ENCODE measurements at places on chromosomes 1 and 21. TPM values are rescaled to one million over a fixed set of nuclear protein-coding genes. Genes with fewer than 3 reads are reported as not detected.

GRCh38 chr21:16587681-16588375 is 858.0 kb downstream of the USP25 start:
- no peak for DNase-seq

GRCh38 chr1:12547586-12548225 is 70.3 kb downstream of the DHRS3 start:
- no peak for DNase-seq

GRCh38 chr1:41241354-41241748 is 755 bp downstream of the SCMH1 start:
- peak; percentile 46 for DNase-seq

The GJA5 gene
- total RNA-seq: not detected

GRCh38 chr21:14099570-14099969 is 111.2 kb downstream of the LIPI start:
- DNase-seq: no peak

The PTPN22 gene
- 55.3 TPM for total RNA-seq

GRCh38 chr1:178376008-178376407 is 120.8 kb downstream of the CLEC20A start:
- DNase-seq: no peak

The FALEC gene
- total RNA-seq: 0.66 TPM

DNA sequence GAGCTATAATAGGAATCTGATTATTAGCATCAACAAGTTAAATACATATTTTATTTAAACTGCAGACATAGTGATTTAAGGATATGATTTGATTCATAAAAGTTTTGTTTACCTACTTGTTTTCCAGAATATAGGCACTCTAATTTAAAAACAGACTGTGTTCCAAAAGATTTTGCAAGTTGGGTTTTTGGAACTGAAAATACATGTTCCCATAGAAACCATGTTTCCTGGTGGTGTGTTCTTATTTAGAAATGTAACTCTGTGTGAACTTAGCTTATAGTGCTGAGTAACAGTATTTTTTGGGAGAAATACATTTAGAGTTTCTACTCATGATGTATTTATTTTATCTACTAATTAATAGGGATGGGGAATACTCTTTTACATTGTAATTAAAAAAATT is 21.8 kb downstream of the USP25 start:
- no peak for DNase-seq

DNA sequence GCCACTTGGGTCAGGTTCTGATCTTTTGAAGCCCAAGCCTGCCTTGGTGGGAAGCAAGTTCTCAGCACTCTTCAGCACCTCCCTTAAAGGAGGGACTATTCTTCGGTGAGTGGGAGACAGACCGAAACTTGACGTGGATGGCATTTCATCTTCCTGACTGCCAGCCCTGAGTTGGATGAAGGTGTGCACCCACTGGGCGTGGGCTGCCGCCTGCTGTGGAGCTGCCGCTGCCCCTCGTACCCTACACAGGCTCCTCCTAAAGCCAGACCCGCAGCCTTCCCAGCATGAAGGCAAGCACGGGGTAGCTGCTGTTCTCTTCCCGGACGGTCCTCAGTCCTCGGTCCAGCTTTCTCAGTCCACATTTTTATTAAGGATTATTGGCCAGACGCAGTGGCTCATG is 84.2 kb downstream of the SLC66A1 start:
- DNase-seq: no peak

GRCh38 chr1:20266141-20266540 is 24.5 kb upstream of the VWA5B1 start:
- DNase-seq: no peak

DNA sequence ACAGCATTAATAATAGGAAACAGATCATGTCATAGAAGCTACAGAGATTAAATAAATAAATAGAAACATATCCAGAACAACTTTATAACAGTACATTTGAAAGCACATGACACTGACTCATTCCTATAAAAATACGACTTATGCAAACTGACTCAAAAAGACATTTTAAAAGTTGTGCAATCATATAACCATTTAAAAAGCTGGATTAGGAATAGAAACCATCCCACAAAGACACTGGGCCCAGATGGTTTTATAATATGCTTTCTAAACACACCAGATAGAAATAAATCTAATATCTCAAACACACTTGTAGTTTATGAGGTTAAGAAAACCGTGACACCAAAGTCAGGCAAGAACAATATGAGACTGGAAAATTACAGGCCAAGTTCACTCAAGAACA is 47.6 kb downstream of the MATN1 start:
- no peak for DNase-seq

All from activated naive CD4-positive, alpha-beta T cell treated with anti-CD3 and anti-CD28 coated beads, Interleukin-2, amount 50 U/mL, for 72 hours (primary cell).